ENCODE measurements at places on chromosomes 6 and 20.

GRCh38 chr6:149472241-149472640 lies 12.6 kb downstream of the ZC3H12D start:
- ATAC-seq, result no peak

DNA sequence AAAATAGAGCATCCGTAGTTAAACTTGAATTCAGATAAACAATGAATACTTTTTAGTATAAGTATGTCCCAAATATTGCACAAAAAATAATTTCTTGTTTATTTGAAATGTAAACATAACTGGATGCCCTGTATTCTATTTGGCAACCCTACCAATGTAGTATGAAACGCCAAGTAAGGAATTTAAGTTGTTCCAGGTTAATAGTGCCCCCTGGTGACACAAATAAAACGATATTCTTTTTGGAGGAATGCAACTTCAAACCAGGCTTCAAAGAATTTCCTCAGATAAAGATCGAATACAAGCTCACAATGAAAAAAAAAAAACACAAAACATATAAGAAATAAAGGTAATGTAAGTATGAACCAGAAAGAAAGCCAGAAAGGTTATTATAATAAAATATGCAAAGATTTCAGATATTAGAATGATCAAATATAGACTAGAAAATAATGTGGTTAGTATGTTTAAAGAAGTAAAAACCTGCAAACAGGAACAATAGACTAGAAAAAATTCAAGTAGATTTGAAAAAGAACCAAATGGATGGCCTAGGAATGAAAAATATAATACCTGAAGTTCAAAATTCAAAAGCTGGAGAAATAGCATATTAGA lies 18.4 kb upstream of the AKAP7 start:
- no peak for ATAC-seq

DNA sequence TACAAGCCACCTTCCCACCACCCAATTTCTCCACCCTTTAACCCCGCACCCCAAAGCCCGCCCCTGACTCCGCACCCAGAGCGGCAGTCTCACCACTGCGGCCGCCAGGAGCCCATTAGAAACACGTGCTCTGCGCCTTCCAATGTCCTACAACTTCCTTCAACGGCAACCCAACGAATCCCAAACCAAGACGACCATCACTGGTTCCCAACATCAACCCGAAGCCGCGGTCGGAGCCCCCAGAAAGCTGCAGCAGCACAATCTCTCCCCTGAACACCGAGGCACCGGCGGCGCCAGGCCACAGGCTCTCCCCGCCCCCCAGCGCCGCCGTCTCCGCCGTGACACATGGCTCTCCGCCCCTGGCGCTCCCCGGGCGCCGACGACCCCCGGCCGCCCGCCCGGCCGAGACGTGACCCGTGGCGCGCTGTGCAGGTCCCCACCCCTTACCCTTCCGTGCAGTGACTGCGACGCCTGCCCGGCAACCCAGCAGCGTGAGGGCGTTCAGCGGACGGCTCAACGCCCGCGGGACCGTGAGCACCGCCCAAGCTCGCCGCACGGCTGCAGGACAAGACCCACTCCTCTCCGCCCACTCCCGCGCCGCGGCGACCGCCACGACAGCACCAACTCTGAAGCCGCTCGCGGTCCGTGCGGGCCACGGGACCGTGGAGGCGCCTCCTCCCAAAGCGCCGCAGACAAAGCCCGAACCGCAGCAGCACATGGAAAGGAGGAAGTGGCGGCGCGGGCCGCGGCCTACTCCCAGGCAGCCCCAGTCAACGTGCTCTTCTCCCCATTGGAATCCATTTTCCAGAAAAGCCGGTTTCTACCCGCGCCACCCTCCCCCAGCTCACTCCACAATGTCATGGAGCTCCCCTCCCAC lies 551 bp downstream of the SYNCRIP start:
- peak; percentile 1 for ATAC-seq

DNA sequence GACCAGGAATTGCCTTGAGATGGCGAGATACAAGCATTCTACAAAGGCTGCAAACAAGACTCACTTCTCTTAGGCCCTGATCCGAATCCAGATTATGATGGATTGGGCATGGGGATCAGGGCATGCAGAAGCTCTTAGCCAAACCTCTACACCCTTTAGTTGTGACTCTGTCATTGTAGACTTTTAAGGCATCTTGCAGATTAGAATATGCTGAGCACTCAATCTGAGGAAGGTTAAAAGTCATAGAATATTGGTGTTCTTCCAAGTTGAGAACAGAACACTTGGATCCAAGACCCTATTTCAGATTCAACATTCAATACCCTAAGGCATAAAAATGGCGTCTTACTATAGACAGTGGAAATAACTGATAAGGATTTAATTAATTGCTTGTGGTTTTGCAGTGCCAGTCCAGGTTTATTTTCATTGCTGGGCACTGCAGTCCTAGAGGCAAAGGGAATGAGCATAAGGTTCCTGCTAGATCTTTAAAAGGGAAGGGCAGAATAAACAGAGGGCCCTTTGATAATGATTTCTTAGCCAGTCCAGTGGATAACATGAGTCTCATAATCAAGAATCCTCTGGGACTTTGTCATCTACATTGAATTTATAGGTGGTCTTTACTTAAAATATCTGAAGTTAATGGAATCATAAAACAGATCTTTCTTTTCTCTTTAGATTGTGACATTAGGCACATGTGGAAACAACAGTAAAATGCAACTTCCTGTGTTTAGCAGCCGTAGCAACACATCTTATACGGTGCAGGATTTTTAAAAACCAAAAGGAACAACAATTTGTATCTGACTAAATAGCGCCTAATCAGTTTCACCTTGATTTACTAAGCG lies 17.6 kb downstream of the PHACTR2 start:
- ATAC-seq, result no peak

- no peak for ATAC-seq
Observed at GRCh38 chr6:38871741-38872568, 156.8 kb downstream of the DNAH8 start.

GRCh38 chr6:42428326-42429041 lies 23.2 kb downstream of the TRERF1 start:
- peak; percentile 76 for ATAC-seq

DNA sequence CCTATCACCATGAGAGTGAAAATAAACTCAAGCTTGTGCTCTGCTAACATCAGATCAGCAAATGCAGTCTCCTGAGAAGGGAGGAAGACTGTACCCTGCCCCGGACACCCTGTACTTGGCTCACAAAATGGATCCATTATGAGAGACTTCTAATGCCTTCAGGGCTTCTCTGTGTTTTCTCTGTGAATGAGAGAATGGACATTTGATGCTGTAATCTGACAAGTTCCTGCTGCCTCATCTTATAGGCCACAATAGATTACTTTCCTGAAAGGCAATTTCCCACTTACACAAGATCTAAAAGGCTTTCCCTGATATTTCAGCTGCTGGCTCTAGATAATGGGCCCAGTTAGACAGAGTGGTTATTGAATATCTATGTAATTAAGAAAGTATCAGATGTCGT lies 117.2 kb downstream of the OTOR start:
- no peak for ATAC-seq

DNA sequence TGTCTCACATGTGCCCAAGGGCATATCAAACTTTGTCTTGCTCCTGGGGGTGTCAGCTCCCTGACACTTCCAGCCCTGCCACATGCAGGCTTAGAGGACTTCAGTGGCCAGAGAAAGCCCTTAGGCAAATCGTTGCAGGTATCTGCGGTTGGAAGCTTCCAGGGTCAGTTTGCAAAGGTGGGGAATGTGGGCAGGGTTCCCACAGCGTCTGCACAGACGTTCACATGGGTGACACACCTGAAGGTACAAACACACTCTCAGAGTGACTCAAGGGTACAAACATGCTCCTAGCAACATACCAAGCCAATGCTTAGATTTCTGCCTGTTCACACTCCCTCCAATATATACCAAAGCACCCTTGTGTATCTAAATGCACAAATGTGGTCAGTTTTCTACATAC lies 30.0 kb downstream of the VSTM2L start:
- no peak for ATAC-seq

- ATAC-seq, result no peak
Observed at GRCh38 chr20:23609486-23610109, 3.9 kb upstream of the CST9 start.

DNA sequence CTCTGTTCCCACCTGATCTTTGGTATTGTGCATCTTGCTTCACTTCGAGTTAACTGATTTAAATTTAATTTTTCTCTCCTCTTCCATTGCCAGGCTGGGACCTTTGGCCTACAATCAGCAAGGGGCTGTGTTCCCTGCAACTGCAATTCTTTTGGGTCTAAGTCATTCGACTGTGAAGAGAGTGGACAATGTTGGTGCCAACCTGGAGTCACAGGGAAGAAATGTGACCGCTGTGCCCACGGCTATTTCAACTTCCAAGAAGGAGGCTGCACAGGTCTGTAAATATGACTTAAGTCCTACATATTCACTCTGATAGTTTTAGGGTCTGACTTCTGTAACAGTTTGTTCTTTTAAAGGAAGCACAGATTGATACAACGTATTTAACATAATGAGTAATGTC lies 412.4 kb downstream of the ARHGAP18 start:
- no peak for ATAC-seq

GRCh38 chr6:24991810-24992467 lies 56.2 kb upstream of the RIPOR2 start:
- peak; percentile 92 for ATAC-seq

GRCh38 chr6:19004176-19004575 lies 617.0 kb downstream of the RNF144B start:
- no peak for ATAC-seq

GRCh38 chr6:26576929-26577719 lies 19.6 kb upstream of the ABT1 start:
- ATAC-seq, result no peak

- ATAC-seq, result peak; percentile 56
Observed at GRCh38 chr6:113763876-113764275, 93.3 kb upstream of the MARCKS start.

DNA sequence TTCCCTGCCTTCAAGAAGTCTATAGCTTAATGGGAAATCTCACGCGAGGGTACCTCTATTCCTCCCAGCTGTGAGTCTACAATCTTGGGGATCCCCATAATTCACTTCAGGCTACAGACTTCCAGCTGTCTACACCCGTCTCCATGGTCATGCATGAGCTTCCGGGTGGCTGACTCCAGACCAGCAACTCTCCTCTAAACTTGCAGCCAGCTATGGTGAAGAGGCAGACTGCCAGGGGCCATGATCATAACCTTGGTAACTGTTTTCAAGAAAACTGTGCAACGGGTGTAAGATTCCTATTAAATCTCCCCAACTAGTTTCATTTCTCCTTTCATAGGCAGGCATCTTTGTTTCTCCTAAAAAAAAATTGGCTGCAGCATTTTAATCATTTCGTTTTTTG lies 534.4 kb upstream of the CHD6 start:
- ATAC-seq, result no peak

DNA sequence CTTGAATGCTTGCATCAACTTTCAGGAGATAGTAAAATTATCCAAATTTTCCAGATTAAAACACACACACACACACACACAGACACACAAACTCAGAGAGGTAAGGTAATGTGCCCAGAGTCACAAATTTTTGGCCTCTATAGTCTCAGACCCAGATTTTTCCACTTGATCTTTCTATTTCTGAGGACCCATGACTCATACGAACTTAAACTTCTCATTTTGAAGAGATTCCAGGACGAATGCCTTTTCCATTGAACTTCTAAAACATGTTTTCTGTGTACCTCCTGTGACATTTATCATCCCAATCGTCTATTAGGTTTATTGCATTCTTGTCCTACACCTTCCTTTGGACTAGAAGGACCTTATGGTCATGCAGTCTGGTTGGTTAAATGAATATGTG lies 172.9 kb upstream of the COL21A1 start:
- ATAC-seq, result no peak

DNA sequence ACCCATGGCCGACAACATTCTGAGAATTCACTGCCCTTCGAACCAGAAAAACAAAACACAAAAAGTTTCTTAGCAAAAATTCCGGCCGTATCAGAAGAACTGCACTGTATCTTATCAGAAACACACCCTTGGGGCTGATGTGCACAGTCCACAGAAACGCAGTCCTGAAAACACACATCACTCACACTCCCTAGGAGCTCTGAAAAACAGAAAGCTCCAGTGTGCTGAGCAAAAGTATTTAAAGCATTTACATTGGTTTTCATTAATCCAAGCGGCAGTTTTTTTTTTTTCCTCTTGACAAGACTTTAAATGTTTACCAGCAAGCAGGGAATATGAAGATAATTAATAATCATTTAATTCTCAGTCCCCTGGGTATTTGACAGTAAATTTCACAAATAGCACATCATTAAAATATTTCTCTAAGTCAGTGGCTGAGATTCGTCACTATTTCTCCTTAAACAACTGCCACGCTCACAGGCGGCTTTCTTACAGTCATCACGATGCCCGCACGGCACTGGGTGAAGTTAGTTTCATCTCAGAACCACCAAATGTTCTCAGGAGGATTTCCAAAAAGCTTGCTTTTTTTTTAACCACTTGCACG lies 13.3 kb downstream of the NFATC2 start:
- ATAC-seq, result peak; percentile 59

- no peak for ATAC-seq
Observed at GRCh38 chr6:907928-908327, 215.0 kb upstream of the EXOC2 start.

GRCh38 chr6:169811072-169811471 lies 59.6 kb downstream of the ERMARD start:
- ATAC-seq, result no peak

GRCh38 chr6:47865206-47865605 lies 83.4 kb downstream of the OPN5 start:
- no peak for ATAC-seq

DNA sequence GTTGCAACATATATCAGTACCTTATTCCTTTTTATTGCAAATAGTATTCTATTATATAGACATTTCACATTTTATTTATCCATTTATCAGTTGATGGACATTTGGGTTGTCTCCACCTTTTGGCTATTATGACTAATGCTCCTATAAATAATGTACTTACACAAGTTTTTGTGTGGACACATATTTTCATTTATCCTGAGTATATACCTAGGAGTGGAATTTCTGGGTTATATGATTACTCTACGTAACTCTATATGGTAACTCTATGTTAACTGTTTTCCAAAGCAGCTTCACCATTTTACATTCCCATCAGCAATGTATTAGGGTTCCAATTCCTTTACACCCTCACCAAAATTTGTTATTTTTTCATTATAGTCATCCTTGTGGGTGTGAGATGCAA lies 405.0 kb downstream of the ESR1 start:
- no peak for ATAC-seq

DNA sequence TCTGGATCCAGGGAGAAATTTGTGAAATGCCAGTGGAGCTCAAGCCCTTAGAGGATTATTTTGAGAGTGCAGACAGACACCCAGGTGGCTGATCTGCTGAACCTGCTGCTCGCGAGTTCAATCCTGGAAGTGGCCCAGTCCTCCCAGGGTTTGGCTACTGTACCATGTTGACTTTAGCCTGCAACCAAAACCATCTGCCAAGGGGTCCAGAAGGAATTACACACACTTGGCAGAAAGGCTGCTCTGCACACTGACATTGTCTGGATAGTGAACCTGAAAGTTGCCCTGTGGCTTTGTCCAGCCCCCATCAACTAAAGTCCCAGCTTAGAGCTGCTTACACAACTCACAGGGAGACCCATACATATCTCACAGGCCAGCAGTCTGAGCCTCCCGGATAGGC lies 21.6 kb upstream of the PI3 start:
- ATAC-seq, result no peak

DNA sequence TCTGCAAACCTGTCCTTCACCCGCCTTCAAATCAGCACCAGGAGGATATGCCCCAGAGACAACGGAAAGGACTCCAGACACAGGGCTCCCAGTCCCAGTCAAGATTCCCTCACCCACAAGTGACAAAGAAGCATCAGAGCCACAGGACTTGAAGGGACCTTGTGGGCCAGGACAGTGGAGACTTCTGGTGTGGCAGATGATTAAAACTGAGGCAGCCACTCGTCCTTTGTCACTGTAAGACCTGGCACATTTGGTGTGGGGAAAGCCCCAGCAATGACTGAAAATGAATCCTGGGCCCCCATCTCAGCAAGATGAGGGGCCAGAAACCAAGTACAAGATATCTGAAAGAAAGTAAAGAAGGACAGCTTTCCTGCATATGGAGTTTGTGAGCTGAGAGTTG lies 15.6 kb upstream of the GMPR start:
- ATAC-seq, result no peak

Data from stimulated activated memory B cell treated with anti-CD40 and anti-IgM and Interleukin-4, amounts not matched to agents 10 μg/mL and 1 μg/mL and 100 μg/mL, for 72 hours (primary cell).